ENCODE measurements at places on chromosomes 13 and 19. TPM values are rescaled to one million over a fixed set of nuclear protein-coding genes. Genes with fewer than 3 reads are reported as not detected.

HSD17B14 gene
- 5.7 TPM for total RNA-seq

MAST1 gene
- total RNA-seq, result 0.16 TPM

ZNF229 gene
- 9.1 TPM for total RNA-seq

ZNF738 gene
- 5.4 TPM for total RNA-seq

ZNF793 gene
- total RNA-seq, result 0.32 TPM

SIGLEC5 gene
- total RNA-seq, result not detected

FPR2 gene
- not detected for total RNA-seq

KRTDAP gene
- total RNA-seq, result not detected

DCT gene
- total RNA-seq, result not detected

ATP4B gene
- not detected for total RNA-seq

ZNF790 gene
- total RNA-seq, result 5.0 TPM

PCDH20 gene
- not detected for total RNA-seq

RAB20 gene
- total RNA-seq, result 1.5 TPM

OLFM4 gene
- total RNA-seq, result not detected

ZNF544 gene
- total RNA-seq, result 36.3 TPM

ZDHHC20 gene
- 74.1 TPM for total RNA-seq

ZNF530 gene
- 2.5 TPM for total RNA-seq

CNFN gene
- not detected for total RNA-seq

RAP2A gene
- 41.8 TPM for total RNA-seq

ZNF98 gene
- total RNA-seq, result 0.06 TPM

PODNL1 gene
- total RNA-seq, result 0.13 TPM

WDR88 gene
- total RNA-seq, result not detected

ZNF600 gene
- total RNA-seq, result 1.8 TPM

LILRA2 gene
- total RNA-seq, result not detected

CYP2F1 gene
- not detected for total RNA-seq

ZNF573 gene
- 3.1 TPM for total RNA-seq

Measured in bladder microvascular endothelial cell (primary cell).